ENCODE measurements at places on chromosomes 11 and 22. TPM values are rescaled to one million over a fixed set of nuclear protein-coding genes. Genes with fewer than 3 reads are reported as not detected.

Gene LRRC32
- total RNA-seq, result 34.5 TPM

Gene OTOG
- total RNA-seq, result not detected

Gene KCNQ1
- 0.34 TPM for total RNA-seq

Gene POU2AF3
- not detected for total RNA-seq

Gene TTC36
- total RNA-seq, result 0.34 TPM

All from dermis lymphatic vessel endothelial cell (primary cell).